ENCODE measurements at places on chromosomes 12 and 14. TPM values are rescaled to one million over a fixed set of nuclear protein-coding genes. Genes with fewer than 3 reads are reported as not detected.
A peak's percentile ranks its signal among the peaks of the same experiment; 100 is the strongest.

AKAP6 gene
- 1.5 TPM for total RNA-seq

MYO1H gene
- not detected for total RNA-seq

HNF1A gene
- not detected for total RNA-seq

MMAB gene
- 83.0 TPM for total RNA-seq

- DNase-seq = no peak
Observed at GRCh38 chr14:71396050-71396677, 488.9 kb downstream of the PCNX1 start.

GRCh38 chr12:130026608-130027176, 122.9 kb upstream of the TMEM132D start:
- DNase-seq = peak; percentile 54

DNA sequence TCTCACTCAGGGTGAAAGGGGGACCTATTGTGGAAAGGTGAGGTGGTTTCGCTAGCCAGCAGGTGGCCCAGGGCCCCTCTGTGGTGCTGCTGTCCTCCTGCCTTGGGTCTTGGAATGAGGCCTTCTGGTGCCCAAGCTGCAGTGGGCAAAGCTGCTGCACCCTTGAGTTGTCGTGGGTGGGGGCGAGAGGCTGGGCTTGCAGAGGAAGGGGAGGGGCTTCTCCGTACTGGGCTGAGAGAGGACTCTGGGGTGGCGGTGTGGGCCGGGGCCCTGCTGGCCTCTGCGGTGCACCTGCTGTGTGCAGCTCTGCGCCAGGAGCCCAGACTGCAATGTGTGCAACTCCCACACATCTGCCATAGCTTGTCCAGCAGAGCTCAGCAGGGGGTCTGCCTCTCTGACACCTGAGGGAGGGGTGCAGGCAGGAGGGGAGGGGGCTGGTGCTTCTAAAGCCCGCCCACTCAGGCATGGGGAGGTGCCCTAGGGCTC, 145.8 kb downstream of the KIF26A start:
- DNase-seq = no peak

DNA sequence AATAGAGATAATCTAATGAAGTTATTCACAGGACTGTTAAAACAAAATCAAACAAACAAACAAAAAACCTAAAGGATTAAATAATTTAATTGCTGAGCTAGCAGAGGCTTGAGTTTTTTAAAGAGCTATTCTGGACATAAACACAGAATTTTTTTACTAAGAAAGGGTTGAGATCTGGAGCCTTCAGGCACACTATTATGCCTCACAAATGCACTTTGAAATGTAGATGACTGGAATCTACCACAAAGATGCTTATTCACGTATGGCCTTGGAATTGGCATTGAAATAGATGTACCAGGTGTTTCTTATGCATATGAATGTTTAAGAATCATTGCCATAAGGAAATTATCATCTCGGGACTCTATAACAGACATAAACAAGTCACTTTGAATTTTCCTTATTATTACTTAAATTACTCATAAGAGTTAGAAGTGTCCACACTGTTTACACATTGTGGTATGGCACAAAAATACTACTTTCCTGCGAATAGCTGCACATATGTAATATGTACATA, 21.6 kb downstream of the PUS7L start:
- no peak for DNase-seq

GRCh38 chr14:36028665-36029064, 147.9 kb downstream of the PTCSC3 start:
- DNase-seq = no peak

GRCh38 chr14:96368534-96368933, 5.2 kb downstream of the GSKIP start:
- no peak for DNase-seq

- no peak for DNase-seq
Observed at GRCh38 chr12:50621399-50622300, 116.9 kb downstream of the DIP2B start.

- DNase-seq = no peak
Observed at GRCh38 chr12:2689879-2690278, 104.9 kb upstream of the FKBP4 start.

- no peak for DNase-seq
Observed at GRCh38 chr14:97850886-97851285, 1053.7 kb downstream of the VRK1 start.

DNA sequence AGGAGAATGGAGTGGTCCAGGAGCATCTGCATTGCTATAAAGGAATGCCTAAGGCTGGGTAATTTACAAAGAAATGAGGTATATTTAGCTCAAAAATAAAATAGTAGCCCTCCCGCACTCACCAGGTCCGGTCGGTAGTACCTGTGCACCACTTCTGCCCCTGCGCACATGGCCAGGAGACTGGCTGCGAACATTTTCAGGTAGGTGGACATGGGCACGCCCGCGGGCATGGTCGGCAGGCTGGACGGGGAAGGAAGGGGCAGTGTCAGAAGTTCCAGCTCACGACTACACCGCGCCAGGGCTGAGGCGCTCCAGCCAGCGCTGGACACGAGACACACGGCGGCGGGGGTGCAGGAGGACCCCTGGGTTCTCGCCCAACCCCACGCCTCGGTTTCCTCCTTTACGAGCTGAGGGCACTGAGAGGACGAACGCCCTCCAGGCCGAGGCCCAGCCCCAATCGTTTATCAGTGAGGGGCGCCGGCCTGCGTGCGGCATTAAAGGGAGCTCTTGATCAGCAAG, 9.1 kb upstream of the TDG start:
- peak; percentile 34 for DNase-seq

DNA sequence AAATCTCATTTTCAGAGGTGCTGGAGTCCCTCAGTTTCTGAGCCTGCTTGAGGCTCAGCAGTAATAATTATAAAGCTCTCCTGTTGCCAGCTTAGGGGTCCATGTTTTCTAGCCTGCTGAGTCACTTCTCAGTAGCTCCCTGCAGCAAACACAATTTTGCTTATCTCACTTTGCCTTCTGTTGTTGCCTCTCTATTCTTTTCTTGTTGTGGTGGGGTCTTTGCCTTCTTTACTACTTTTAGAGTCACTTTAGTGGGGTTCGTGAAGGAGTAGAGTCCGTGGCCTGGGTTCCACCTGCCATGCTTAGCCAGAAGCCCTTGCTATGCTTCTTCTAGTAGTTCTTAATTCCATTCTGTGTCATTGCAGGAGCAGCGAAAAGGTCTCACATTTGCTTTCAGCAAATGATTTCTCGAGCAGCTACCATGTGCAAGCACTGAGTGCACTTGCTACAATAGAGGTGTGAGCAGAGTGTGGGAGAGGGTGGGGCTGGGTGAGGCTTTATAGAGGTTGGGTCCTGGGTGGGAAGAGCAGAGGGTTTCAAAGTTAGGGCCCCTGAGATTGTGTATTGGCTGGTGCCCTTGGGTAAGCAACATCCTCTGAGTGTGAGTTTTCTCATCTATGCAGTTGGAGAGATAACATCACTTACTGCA, 114.3 kb downstream of the ADCK1 start:
- no peak for DNase-seq

All from PC-3 (cell line).